ENCODE measurements at places on chromosomes 1 and 21. TPM values are rescaled to one million over a fixed set of nuclear protein-coding genes. Genes with fewer than 3 reads are reported as not detected.

Gene CD2
- total RNA-seq = 35.4 TPM

GRCh38 chr1:65911679-65912078, 119.0 kb downstream of the PDE4B start:
- H3K27me3 ChIP-seq = no peaks in the 10 kb centered on the region
- H3K36me3 ChIP-seq = no peaks in the 10 kb centered on the region
- H3K27ac ChIP-seq = no peak overlapping the region
- H3K4me1 ChIP-seq = no peaks in the 10 kb centered on the region
- DNase-seq = no peak

DNA sequence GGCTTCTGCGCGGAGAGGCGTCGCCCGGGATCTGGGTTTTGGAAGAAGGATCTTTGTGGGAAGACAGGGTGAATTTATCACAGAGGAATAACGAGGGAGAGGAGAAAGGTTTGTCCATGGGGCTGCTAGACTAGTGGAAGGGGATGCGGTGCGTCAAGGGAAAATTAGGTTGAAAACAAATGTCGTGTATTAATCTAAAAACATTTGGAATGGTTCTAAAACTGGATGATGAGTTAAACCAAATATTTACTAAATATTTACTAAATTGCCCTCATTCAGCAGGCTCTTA, 647 bp downstream of the RO60 start:
- peak overlapping the region; percentile 79 for H3K4me3 ChIP-seq
- no peaks in the 10 kb centered on the region for H3K36me3 ChIP-seq
- H3K27ac ChIP-seq = peak overlapping the region; percentile 99
- no peak for DNase-seq
- no peaks in the 10 kb centered on the region for H3K27me3 ChIP-seq

DNA sequence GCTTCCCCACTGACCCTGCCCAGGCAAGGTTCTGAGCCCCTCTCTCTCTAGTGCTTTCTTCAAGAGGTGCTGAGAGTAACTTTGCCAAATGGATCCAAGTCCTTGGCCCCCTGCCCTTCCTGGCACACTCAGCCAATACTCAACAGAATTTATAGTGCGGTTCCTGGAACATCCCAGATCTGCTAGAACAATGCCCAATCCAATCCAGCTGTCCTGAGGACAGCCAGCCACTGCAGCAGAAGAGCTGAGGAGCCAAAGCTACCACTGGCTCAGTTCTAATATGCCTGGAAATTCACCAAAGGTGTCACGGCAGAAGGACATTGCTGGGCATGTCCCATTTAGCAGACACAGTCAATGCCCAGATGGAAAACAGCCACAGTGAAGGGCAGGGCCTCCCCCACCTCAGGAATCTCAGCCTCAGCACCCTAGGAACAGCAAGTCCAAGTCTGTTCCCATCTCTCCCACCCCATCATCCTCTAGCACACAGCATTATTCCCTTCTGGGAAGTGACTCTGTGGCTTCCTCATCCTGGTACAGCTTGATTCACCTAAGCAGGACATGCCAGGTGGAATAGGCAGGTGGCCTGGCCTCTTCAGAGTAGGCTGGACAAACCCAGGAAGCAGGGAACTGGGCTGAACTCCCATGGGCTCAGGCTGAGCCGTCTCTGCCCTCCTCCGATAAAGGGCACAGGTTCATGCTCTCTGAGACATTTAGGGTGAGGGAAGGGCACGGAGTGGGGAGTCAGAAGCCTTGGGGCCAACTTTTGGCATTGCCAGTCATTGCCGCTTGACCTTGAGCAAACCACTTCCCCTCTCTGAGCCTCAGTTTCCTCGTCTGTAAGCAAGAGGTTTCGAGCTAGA, 24.6 kb downstream of the PMVK start:
- peak overlapping the region; percentile 19 for H3K27ac ChIP-seq
- DNase-seq = peak; percentile 48

DNA sequence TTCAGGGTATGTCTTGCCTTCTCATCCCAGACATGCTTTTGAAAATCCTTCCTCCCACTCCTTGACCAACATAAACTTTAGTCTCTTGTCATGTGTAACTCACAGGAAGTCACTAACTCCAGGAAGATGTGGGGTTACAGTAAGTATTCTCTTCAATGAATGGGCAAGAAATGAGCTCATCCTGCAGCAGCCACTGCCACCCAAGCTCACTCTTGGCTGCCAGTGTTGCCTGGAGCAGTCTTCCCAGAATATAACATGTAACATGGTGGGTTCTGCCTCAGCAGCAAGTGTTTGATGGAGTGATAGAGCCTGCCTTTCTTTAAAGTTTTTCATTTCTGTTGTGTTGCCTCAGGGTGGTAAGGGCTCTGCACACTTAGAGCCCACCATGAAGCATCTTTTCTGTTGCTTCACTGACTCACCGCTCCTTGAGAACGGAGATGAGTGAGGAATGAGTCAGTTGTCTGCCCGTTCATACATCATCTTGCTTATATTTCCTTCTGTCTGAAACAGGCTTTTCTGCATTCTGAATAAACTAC, 187.0 kb downstream of the TPR start:
- no peaks in the 10 kb centered on the region for H3K27me3 ChIP-seq
- H3K4me1 ChIP-seq = no peaks in the 10 kb centered on the region
- H3K27ac ChIP-seq = no peak overlapping the region
- H3K36me3 ChIP-seq = peaks cover 12% of the 10 kb centered on the region
- no peak for DNase-seq
- no peak overlapping the region for H3K4me3 ChIP-seq

GRCh38 chr1:10692401-10693021, 103.9 kb downstream of the CASZ1 start:
- no peaks in the 10 kb centered on the region for H3K36me3 ChIP-seq
- peak overlapping the region; percentile 78 for H3K4me3 ChIP-seq
- peaks cover 72% of the 10 kb centered on the region for H3K4me1 ChIP-seq
- peak; percentile 88 for DNase-seq

Gene OR2L8
- 0.83 TPM for total RNA-seq

DNA sequence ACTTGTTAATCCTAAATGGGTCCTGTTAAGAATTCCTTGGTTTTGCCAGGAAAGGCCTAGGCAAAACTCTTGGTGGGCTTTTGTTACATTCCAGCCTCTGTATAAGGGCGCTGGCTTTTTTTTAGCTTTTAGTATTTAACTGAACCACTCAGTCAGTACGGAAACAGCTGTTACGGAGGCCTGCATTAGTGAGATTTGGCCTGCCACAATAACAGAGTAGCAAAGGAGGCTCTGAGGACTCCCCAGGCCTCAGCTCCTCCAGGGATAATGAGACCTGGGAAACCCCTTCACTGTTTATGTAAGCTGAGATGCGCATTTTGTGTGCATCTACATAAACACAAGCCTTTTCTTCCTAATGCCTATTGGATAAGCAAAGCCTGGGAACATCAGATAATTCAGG, 210.2 kb downstream of the APP start:
- H3K27ac ChIP-seq = no peak overlapping the region
- DNase-seq = no peak
- peaks cover 20% of the 10 kb centered on the region for H3K4me1 ChIP-seq
- no peak overlapping the region for H3K4me3 ChIP-seq

GRCh38 chr1:23369335-23370013, at the start of gene ZNF436:
TSS of gene ZNF436 (minus strand) at chr1:23369836. CDS start at chr1:23368005, 1,831 bp downstream.
- H3K4me3 ChIP-seq = peak within 1 kb of the TSS; percentile 83
- no peaks in the 10 kb centered on the region for H3K27me3 ChIP-seq
- H3K4me1 ChIP-seq = peaks cover 53% of the 10 kb centered on the region
- DNase-seq = peak; percentile 78
- peaks cover 8% of the 10 kb centered on the region for H3K36me3 ChIP-seq

DNA sequence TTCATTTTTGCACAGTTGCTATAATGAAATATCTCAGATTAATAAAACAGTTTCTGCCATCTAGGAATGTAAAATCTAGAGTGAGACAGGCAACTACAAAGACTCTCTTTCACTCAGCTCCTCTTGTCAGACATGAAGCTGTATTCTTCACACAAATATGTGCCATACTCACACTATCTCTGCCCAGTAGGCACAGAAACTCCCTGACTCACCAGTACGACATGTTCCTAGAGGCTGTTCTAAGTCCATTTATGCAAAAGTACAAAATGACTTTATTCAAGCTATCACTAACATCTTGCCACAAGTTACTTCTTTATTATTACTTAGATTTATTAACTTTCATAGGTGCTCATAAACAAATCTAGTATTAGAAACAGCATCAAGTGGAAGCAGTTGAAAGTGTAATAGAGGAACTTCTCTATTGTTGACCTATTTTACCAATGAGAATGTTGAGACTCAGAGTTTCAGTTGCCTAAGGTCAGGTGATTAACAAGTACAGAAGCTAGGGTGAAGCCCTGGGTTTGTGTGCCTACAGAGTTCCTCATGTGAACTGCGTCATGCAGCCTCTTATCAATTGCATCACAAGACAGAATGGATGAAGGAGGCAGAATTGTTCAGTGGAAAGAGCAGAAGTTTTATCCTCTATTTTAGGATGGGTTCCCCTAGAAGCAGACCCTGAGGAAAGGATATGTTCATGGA, 98.9 kb downstream of the RGS2 start:
- DNase-seq = no peak
- H3K4me1 ChIP-seq = no peaks in the 10 kb centered on the region
- no peaks in the 10 kb centered on the region for H3K27me3 ChIP-seq
- H3K27ac ChIP-seq = no peak overlapping the region

DNA sequence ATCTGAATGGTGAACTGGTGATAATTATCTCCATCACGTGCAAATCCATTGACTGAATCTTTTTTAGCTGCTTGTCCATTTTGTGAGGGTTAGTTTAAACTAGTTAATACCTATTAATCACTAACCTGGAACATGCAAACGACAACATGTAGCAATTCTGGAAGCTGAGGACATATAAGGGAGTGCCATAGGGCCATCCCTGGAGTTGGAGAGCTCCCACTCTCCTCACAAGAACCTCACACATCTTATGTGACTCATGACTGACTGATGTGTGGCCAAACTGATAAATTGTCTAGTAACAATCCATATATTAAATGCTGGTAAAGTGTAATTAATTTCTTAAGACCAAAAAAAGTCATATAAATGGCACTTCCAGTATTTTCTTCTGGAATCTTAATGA, 62.9 kb upstream of the HOOK1 start:
- no peak for DNase-seq
- no peaks in the 10 kb centered on the region for H3K27me3 ChIP-seq
- H3K4me3 ChIP-seq = no peak overlapping the region
- no peak overlapping the region for H3K27ac ChIP-seq
- peaks cover 9% of the 10 kb centered on the region for H3K4me1 ChIP-seq

GRCh38 chr1:38867208-38867607, 5.9 kb downstream of the MYCBP start:
- H3K27ac ChIP-seq = no peak overlapping the region
- no peaks in the 10 kb centered on the region for H3K27me3 ChIP-seq
- no peaks in the 10 kb centered on the region for H3K36me3 ChIP-seq
- no peak for DNase-seq
- peaks cover 34% of the 10 kb centered on the region for H3K4me1 ChIP-seq
- no peak overlapping the region for H3K4me3 ChIP-seq

DNA sequence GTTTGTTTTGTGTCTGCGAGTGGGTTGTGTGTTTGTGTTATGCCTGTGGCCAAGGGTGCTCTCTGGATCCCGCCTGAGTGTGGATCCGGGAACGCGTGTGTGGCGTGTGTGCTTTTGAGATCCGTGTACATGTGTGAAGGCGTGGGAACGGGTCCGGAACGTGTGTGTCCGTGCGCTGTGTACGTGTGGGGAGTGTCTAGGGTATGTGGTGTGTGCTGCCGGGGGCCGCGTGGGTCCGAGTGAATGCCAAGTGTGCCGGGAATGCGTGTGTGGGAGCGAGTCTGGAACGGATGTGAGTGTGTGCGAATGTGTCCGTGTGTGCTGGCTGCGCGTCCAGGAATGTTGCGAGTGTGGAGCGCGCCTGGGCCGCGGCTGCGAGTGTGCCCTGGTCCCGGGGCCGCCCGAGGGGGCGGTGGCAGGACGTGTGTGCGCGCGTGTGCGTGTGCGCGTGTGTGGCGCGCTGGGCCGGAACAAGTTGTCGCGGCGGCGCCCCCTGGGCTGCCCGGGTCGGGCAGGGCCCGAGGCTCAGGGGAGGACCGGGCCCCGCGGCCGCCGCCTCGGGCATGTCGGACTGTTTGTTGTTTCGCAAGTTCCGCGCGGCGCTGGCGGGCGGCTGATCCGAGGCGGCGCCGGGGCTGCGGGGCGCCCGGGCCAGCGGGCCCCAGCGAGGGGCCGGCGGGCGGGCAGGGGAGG, 953 bp downstream of the PTPRU start:
- peak overlapping the region; percentile 36 for H3K4me3 ChIP-seq
- H3K27me3 ChIP-seq = peaks cover 25% of the 10 kb centered on the region
- no peak overlapping the region for H3K27ac ChIP-seq

- no peak overlapping the region for H3K4me3 ChIP-seq
- peaks cover 25% of the 10 kb centered on the region for H3K27me3 ChIP-seq
- no peaks in the 10 kb centered on the region for H3K36me3 ChIP-seq
- no peak for DNase-seq
Measured at GRCh38 chr1:183807549-183808168, 2.7 kb downstream of the RGL1 start.

Gene SFT2D2
- 84.7 TPM for total RNA-seq

- H3K27me3 ChIP-seq = no peaks in the 10 kb centered on the region
- no peak overlapping the region for H3K27ac ChIP-seq
- no peak for DNase-seq
- H3K4me3 ChIP-seq = no peak overlapping the region
Measured at GRCh38 chr1:171988243-171988885, 147.1 kb downstream of the DNM3 start.

- no peaks in the 10 kb centered on the region for H3K36me3 ChIP-seq
- H3K4me1 ChIP-seq = peaks cover 31% of the 10 kb centered on the region
- no peak for DNase-seq
Measured at GRCh38 chr1:30883389-30884172, 25.0 kb downstream of the SDC3 start.

Gene SYF2
- total RNA-seq = 51.6 TPM

- no peak overlapping the region for H3K27ac ChIP-seq
- no peaks in the 10 kb centered on the region for H3K36me3 ChIP-seq
- no peak overlapping the region for H3K4me3 ChIP-seq
- H3K27me3 ChIP-seq = no peaks in the 10 kb centered on the region
- DNase-seq = no peak
- no peaks in the 10 kb centered on the region for H3K4me1 ChIP-seq
Measured at GRCh38 chr1:195580988-195581387, 1027.3 kb downstream of the KCNT2 start.

Measured in spleen (tissue), 13 donors.